ENCODE measurements at places on chromosomes 7 and 10.
A peak's percentile ranks its signal among the peaks of the same experiment; 100 is the strongest.

- no peak for DNase-seq
These were observed 753.2 kb downstream of the GRID1 start for GRCh38 chr10:85613391-85613790.

GRCh38 chr7:70035955-70036354 is 437.7 kb downstream of the AUTS2 start:
- no peak for DNase-seq

DNA sequence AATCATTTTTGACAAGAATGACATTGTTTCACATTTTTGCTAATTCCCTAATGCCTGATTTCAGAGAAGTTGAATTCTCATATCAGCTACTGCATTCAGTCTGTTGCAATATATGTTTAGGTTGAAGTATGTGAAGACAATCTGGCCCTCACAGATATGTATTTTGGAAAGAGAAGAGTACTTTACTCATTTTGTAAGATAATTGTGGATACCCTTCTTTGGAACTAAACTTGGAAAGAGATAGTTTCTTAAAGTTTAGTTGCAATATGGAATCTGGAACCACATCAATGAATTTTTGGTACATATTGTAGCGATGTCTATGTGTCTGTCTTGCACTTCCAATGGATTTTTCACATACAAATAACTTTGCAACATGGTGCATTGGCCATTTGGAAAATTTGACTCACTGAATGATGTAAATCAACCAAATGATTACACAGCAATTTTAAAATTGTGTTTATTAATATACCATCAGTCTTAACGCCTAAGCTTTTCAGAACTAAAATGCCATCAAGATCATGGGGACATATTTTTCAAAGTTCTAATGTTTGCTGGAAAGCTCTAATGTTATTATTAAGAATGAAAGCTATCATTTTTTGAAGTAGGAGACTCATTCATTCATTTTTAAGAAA is 39.3 kb upstream of the TMEM26 start:
- no peak for DNase-seq

- no peak for DNase-seq
These were observed 32.3 kb downstream of the CHAT start for GRCh38 chr10:49645871-49646870.

DNA sequence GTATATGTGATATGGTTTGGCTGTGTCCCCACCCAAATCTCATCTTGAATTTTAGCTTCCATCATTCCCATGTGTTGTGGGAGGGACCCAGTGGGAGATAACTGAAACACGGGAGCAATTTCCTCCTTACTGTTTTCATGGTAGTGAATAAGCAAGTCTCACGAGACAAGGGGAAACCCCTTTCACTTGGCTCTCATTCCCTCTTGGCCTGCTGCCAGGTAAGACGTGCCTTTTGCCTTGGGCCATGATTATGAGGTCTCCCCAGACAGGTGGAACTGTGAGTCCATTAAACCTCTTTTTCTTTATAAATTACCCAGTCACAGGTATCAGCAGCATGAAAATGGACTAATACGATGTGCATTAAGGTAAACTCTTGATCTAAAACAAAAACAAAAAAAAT is 357.1 kb upstream of the AOAH start:
- DNase-seq, result peak; percentile 24

DNA sequence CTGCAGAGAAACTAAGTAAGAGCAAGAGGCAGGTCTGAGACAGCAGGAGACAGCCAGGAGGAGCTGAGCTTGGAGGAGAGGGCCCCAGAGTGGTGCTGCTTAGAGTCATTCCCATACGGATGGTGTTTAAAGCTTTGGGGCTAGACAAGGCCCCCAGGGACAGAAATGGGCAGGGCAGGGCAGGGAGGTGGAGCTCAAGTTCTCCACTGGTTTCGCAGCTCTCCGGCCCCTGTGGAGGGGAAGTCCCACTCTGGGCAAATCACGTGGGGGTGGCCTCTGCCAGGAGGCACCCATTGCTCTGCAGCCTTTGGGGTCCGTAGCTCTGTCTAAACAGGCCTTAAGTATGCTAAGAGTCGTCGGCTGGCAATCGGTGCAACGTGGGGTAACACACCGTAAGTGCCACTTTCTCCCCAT is 1.0 kb upstream of the PTPRE start:
- no peak for DNase-seq

DNA sequence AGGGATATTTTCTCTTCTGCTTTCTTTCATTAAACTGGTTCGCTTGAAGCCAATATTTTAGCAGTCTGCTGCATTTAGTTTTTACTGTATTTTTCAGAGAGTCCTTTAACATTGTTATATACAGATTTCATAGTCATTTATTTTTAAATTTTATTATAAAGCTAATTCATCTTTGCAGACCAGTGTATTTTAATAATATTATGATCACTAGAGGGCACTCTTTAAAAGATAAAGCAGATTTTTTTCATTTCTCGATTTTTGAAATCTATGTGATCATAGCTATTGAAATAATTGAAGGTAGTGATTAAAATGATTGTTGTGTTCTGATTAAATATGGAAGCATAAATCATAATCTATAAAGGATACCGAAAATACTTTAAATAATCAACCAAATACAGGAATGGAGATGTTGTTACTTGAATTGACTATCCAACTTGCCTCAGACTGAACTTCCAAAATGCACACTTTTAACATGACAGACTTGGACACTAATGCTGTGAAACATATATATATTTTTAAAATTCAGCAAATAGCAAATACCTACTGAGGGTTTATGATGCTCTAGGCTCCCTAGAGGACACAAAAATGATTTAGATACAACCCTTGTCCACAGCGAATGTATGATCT is 35.2 kb downstream of the ST7 start:
- DNase-seq, result no peak

DNA sequence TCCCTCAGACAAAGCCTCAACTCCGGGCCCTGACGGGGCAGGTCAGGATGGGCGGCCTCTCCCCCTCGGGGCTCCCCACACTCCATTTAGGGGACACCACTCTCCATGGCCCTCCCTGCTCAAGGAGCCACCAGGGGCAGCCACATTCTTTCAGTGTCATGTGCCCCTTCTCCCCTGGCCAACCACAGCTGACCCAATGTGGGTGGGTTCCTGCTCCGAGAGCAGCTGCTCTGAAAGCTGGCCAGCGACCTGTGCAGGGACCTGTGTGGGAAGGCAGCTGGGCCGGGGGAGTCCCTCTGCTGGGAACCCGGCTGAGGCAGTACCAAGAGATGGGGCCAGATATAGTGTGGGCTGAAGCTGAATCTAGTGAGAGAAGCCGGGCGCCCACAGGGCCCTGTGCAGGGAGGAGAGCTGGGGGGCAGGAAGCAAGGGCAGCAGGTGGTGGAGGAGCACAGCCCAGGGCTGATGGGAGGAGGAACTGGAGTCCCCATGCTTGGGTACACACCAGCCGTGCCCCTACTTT is 40.6 kb upstream of the NPFFR1 start:
- no peak for DNase-seq

All from stimulated activated CD4-positive, alpha-beta T cell treated with anti-CD3 and anti-CD28 coated beads, Interleukin-12 subunit alpha, Interleukin-12 subunit beta, amount 100 ng/mL, for 48 hours (primary cell).